ENCODE measurements at places on chromosomes 5 and 9. TPM values are rescaled to one million over a fixed set of nuclear protein-coding genes. Genes with fewer than 3 reads are reported as not detected.

MEIKIN gene
- 0.93 TPM for total RNA-seq

LHX3 gene
- total RNA-seq, result not detected

BTNL8 gene
- total RNA-seq, result not detected

ACTBL2 gene
- total RNA-seq, result not detected

PPP2R2B gene
- 1.0 TPM for total RNA-seq

SHC3 gene
- total RNA-seq, result not detected

TLE1 gene
- total RNA-seq, result 0.17 TPM

All from activated CD4-positive, alpha-beta memory T cell treated with anti-CD3 and anti-CD28 coated beads for 36 hours (primary cell).